ENCODE measurements at places on chromosomes 1 and 21.

GRCh38 chr21:35201288-35201687 is 152.2 kb upstream of the RUNX1 start:
- DNase-seq, result no peak

- no peak for DNase-seq
These were observed 144.2 kb downstream of the SYT2 start for GRCh38 chr1:202565890-202566602.

DNA sequence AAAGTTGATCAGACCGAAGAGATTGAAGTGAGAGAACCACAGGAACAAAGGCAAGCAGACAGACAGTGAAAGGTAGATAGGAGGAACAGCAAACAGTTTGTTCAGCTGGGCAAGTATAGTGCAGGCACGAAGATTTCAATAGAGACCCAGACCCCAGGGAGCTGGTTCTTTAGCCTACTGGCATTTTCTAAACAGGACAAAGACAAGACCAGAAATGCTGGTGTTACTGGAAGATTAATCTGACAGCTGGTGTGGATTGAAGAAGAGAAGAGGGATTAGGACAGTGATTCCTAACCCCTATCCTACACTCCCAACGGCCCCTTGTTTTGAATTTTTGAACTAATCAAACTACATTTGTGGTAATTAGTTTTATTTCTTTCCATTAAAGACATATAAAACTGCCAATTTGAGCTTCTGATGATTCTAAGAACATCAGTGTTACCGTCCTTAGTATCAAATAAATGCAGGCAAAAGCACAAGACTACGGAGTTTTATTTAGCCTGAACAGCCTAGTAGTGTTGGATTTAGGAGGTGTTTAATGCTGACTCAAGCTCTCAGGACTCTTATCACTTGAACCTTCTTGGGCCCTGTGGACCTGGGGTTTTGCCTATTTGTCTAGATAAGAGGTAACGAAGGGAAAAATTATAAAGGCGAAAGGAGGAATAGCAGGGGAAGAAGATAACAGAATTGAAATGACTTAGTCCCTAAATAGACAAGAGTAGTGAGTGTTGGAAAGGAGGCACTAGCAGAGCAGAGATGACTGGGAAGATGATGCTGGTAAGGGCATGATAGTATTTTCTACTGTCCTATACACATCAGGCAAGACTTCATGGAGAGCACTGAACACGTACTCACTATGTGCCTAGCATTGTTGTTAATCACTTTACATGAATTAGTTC is 2.0 kb downstream of the NPL start:
- no peak for DNase-seq

- no peak for DNase-seq
These were observed 40.9 kb downstream of the SMYD2 start for GRCh38 chr1:214321705-214322453.

- no peak for DNase-seq
These were observed 32.0 kb upstream of the AGL start for GRCh38 chr1:99818063-99818699.

DNA sequence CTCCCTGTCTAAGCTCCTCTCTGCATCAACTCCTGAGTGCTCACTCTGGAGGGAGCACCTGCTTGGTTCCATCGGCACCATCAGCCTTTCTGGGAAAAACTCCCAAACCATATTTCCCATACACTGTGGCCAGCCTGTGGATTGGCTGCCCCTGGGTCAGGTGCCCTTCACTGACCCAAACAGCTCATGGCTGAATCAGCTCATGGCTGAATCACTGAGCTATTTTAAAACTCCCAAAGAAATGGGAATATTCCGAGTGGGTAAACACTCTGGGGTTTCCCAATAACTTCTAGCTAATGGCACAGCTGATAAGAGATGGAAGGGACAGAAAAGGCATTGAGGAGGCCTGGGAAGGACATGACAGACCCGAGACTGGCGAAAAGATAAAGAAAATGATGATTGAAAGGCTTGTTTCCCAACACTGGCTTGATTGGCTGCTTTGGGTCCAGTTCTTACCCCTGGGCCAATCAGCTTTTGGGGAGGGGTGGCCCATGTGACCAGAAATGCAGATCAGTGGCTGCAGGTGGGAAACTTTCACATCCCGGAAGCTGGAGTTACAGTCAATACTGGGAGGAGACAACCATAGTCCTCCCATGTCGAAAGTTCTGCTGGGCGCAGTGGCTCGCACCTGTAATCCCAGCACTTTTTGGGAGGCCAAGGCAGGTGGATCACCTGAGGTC is 37.3 kb upstream of the KAZN start:
- no peak for DNase-seq

- DNase-seq, result no peak
These were observed 1.3 kb downstream of the NOS1AP start for GRCh38 chr1:162070825-162071224.

Data from urothelium cell line (cell line).